ENCODE measurements at places on chromosomes 7 and 10. TPM values are rescaled to one million over a fixed set of nuclear protein-coding genes. Genes with fewer than 3 reads are reported as not detected.

Gene ZNF239
- 5.9 TPM for total RNA-seq

Gene SFTPA1
- total RNA-seq: not detected

Gene RBM20
- total RNA-seq: 2.4 TPM

Gene FOXK1
- 43.7 TPM for total RNA-seq

Gene VENTX
- not detected for total RNA-seq

Gene ACTR1A
- 167 TPM for total RNA-seq

Gene CYP3A5
- not detected for total RNA-seq

Gene ZNF212
- total RNA-seq: 5.3 TPM

Gene ASB15
- not detected for total RNA-seq

Measured in smooth muscle cell of the pulmonary artery (primary cell).